ENCODE measurements at places on chromosomes 13 and 19. TPM values are rescaled to one million over a fixed set of nuclear protein-coding genes. Genes with fewer than 3 reads are reported as not detected.

GRCh38 chr13:61463024-61463423, 47.4 kb upstream of the PCDH20 start:
- no peak for DNase-seq

DNA sequence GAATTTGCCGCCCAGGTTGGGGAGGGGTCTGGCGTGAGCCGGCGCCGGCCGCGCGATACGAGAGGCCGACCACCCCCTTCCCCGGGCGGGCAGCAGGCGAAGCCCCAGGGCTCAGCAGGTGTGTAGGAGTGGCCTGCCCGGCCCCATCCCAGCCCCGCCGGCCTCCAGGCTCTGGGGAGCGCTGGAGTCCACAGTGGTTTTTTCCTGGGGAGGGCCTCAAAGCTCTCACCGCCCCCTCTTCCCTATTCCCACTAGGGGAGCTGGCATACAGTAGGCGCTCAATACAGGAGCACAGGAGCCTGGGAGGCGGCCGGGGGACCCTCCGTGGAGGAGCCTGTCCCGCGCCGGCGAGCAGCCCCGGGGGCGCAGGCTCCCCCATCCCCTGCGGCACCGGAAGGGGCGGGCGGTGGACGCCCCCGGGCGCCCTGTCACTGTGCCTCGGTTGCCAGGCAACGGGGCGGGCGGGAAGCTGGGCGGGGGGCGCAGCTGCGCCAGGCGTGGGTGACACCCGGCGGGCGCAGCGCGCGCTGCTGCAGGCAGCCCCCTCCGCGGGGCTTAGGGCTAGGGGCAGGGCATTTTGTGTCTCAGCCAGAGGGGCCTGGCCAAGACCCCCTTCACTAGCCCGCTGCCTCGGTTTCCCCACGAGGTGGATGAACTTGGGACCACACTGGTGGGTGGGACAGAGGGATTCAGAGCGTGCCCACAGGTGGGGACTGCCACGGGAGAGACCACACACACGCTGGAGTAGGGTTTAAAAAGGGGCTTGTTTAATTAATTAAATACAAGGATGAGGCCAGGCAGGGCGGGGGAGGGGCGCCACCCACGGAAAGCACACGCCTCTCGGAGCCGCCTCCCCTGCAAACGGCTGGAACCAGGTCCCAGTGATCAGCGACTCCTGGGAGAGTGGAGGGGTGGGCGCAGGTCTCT, 3.6 kb upstream of the REXO1 start:
- no peak for DNase-seq

GRCh38 chr13:114101358-114102130, 30.9 kb downstream of the RASA3 start:
- no peak for DNase-seq

DNA sequence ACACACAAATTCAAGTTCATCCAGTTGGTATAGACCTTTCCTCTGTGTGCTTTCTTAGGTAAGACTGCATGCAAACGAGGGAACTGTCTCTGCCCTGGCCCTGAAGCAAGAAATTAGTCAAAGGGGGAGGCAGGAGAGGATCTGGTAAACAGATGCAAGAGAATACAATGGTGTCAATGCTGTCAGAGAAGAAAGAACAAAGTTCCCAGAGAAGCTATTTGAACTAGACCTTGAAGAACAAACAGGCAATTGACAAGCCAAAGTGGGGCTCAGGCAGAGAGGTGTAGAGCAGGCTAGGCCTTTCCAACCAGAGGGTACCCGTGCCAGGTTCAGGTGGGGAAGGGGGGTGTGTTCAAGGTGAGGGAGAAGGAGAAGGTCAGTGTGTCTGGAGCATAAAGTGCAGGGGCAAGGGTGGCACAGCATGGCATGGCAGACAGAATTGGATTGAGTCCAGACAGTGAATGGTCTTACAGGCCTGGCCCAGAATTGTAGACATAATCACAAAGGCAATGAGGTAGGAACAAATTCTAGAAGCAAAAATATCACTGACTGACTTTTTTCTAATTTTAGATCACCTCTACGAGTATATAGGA, 95.0 kb upstream of the STARD13 start:
- DNase-seq = no peak

DNA sequence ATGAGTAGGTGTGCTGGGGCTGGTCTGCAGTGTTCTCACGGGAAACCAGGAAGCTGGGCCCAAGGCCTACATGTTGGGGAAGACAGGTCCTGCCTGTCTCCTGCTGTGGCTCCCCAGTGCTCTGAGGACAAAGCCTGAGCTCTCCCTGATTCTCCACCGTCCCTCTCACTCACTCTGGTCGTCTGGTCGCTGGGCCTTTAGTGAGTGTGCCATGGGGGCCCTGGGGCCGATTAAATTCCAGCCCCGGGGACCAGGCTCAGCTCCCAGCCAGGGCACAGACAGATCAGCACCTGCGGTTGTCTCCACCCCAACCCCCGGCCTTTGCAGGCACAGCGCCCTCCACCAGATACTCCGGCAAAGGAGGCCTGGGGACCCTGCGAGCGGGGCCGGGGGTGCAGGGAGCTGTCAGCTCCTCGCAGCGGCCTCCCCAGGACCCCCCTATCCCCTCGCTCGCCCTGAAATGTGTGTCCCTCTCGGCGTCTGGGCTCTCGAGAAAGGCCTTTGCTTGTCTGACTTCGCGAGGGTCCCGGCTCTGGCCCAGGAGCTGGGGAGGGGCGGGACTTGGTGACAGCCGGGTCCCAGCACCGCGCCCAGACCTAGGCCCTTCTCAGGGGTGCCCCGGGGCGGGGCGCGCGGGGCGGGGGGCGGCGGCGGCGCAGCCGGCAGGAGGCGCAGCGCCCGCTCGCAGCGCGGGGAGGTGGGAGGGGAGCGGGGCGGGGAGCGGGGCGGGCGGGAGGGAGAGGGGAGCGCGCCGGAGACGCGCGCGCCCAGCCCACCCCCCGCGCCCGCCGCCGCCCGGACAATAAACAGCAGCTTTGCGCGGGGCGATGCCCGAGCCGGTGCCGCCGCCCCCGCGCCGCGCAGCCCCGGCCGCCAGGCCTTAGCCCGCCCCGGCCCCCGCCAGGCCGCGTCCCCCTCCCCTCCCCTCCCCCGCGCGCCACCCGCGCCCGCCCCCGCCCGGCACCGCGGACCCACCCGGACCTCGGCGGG, at the start of gene PALM:
Gene PALM (plus strand): TSS at position 782 of the 990 bp plus-strand sequence. CDS start 212 bp downstream, outside the sequence.
- no peak for DNase-seq

DNA sequence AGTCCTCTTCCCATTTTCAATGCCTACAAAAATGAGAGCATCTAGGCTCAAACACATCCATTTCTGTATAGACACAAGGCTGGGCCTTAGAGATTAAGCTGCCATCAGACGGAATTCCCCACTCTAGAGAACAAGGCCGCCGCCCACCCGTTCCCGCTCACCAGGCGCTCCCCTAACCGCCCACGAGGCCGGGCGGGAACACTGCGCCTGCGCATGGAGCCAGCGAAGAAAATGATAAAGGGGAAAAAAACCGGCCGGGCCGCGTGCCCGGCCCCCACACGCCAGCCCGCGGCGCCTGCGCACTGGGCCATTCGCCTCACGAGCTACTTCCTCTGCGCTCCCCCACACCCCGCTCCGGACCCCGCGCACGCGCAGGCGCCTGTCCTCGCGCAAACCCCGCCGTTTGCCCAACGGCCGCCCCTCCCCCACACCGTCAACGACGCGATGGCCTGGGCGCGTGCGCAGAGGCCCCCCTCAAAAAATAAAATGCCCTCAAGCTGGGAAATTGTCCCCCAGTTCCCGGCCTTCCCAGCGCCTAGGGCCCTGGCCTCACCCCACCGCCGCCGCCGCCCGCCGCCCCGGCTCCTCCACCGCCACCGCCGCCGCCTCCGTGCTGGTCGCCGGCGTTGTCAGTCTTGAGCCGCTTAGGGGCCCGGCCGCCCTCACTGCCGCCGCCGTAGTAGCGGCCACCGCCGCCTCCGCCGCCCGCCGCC, 483 bp downstream of the HNRNPL start:
- peak; percentile 74 for DNase-seq

- DNase-seq = peak; percentile 27
Observed at GRCh38 chr19:13794398-13794756, 866 bp upstream of the ZSWIM4 start.

DNA sequence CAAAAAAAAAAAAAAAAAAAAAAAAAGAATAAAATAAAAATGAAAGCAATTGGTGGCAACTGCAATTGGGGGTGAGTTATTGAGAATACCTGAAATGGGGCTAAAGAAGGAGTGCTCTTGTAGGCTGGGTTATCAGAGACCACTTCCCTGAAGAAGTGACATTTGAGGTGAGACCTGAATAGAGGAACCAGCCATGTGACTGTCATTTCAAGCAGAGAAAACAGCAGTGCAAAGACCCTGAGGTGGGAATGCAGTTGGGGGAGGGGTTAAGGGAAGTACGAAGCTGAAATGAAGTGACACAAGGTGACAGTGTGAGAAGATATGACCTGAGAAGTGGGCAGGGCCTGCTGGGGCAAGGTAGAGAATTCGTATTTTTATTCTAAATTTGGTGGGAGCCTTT, 4.3 kb upstream of the PALM3 start:
- DNase-seq = no peak

DNA sequence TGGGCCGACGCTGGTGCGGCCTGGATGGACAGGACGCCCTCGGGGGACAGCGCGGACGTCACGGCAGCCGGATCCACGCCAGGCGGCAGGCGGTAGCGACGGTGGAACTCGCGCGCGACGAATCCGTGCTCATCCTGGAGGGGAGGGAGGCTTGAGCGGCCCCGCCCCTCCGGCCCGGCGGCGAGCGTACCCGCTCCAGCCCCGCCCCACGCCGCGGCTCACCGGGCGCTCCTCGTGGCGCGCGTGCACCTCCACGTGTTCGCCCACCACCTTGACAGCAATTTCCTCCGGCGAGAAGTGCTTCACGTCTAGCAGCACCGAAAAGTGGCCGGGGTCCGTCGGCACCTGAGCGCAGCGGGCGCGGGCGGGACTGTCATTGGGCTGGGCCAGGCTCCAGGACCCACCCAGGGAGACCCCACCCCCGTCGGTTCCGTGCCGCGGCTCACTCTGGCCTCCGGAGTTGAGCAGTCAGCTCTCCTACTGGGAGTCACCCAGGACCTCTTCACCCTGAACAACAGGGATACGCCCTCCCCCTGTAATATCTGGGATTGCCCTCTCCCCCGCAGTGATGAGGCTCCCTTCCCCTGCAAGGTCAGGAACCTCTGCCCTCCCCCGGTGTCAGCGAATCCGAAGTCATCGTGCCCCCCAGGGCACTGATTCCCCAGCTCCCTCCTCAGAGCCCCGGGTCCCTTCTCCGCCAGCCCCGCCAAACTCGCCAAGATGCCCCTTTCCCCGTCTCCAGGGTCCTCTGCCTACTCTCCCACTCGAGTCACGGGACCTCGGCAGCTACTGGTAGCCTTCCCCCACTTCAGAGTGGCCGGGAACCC, 1.1 kb downstream of the HSPB6 start:
- no peak for DNase-seq

DNA sequence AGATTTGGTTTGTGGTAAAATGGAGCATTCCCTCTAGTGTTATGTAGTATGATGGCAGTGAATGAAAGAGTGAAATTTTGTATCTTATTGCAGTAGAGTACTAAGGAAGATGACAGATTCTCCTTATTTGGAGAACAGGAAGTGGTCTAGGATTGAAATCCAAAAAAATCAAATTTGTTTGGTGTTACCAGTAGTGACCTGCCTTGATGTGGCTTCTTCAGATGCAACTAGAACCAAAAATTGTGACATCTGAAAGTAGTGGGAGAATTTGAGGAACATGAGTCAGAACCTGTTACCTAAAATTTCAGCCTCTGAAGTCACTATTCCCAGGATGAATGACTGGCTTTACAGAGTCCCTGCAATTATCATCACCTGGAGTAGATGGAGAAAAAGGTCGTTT, 165.9 kb downstream of the KLF5 start:
- DNase-seq = no peak

TMPRSS9 gene
- total RNA-seq = not detected

LENG8 gene
- 43.5 TPM for total RNA-seq

PGLYRP2 gene
- total RNA-seq = not detected

FSD1 gene
- total RNA-seq = 8.6 TPM
